ENCODE measurements at places on chromosomes 4 and X.

GRCh38 chr4:139416073-139416673 lies 37.7 kb upstream of the RAB33B start:
- peak; percentile 52 for DNase-seq

DNA sequence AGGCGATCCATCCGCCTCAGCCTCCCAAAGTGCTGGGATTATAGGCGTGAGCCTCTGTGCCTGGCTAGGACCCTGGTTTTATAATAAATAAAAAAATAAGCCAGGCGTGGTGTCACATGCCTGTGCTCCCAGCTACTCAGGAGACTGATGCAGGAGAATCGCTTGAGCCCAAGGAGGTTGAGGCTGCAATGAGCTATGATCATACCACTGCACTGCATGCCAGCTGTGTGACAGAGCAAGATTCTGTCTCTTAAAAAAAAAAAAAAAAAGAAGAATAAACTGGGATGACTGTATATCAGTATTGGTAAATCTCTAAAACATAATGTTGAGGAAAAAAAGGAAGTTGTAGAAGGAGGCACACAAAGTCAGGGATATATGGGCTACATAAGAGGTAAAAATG lies 45.7 kb upstream of the SLC34A2 start:
- no peak for DNase-seq

DNA sequence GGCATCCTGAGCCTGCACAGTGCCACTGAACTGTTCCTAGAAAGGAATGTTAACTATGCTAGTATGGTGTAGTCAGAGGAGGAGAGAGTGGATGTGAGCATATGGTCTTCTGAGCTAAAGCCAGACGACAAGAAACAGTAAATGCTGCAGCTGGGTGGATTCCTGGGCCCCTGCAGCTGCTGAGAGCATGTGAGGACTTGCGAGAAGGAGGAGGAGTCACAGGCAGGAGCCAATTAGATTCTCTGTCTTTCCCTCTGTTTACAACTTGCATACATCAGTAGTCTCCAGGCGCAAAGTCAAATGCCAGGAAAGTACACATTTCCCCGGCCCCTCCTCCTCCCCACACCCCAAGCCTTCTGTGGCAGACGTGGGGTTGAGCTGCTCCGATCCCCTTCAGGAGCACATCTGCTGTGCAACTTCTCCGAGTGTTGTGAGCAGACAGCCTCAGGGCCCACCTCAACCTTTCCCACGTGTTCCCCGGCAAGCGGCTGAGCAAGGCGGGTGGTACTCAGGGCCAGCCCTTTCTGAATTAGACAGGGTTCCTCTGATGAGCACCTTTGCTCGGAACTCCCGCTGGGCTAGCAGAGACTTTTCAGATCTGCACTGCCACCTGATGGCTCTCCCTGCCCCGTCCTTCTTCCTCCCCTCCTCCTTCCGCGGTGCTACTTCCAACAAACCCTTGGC lies 108.7 kb upstream of the ATP6AP2 start:
- DNase-seq, result no peak

GRCh38 chr4:77344784-77345183 lies 187.8 kb downstream of the CCNG2 start:
- no peak for DNase-seq

GRCh38 chrX:1596676-1597344 lies 5.4 kb downstream of the AKAP17A start:
- no peak for DNase-seq

GRCh38 chr4:128572778-128573241 lies 236.7 kb upstream of the JADE1 start:
- DNase-seq, result no peak

GRCh38 chr4:165779950-165780670 lies 92.9 kb upstream of the TLL1 start:
- no peak for DNase-seq

- DNase-seq, result no peak
These were observed 154.6 kb upstream of the RPS6KA3 start for GRCh38 chrX:20421275-20421674.

DNA sequence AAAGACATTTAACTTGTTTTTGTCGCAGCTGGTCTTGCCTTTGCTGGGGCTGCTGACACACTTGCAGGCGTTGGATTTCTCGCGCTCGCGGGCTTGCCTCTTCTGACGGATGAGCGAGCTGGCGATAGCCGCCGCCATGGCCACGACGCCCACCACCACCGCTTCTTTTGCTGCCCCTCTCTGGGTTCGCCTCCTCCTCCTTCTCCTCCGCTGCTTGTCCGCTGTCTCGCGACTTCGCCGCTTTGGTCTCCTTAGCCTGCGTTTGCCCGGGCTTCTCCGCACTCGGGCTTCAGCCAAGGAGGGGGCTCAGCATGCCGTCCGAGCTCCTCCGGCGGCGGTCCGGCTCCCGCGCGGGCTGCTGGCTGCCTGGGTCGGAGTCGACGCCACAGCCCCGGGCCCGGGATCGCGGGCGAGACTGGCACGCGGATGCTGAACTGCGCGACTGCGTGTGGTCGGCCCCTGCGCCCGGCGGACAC lies 613 bp downstream of the FGF13 start:
- DNase-seq, result no peak

- DNase-seq, result no peak
These were observed 33.1 kb downstream of the PDK3 start for GRCh38 chrX:24498181-24498580.

GRCh38 chr4:88257726-88258125 lies 26.6 kb downstream of the PPM1K start:
- no peak for DNase-seq

DNA sequence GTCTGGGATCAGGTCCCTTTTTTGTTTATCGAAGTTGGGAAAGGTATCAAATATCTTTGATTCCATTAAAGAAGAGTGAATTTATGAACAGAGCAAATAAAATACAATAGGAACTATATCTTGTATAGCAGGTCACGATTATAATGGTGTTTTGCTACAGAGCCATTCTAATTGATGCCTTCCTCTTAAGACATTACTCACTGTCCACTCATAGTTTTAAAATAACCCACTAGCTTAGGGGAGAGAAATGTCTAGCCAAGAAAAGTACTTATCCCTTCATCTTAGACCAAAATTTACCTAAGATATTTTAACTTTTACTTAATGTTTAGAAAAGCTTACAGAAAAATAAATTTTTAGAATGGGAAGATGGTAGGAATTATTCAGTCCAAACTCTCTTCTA lies 112.0 kb upstream of the PABPC4L start:
- no peak for DNase-seq

- DNase-seq, result no peak
These were observed 84.2 kb downstream of the CHIC1 start for GRCh38 chrX:73647212-73647611.

GRCh38 chrX:153726286-153727122 lies 1.8 kb downstream of the ABCD1 start:
- no peak for DNase-seq

DNA sequence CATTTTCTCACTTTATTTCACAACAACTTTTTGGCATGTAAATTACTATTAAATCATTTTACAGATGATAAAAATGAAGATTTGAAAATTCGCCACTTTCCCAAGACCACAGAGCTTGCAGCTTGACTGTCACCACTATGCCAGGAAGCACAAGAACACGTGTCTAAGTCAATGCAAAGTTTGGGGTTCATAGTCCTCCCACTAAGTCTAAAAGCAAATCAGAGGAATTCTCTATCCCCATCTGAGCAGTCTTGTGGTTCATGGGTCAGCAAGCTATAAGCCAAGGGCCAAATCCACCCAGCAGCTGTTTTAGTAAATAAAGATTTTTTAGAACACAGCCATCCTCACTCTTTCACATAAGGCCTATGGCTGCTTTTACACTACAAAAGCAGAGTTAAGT lies 833.3 kb upstream of the INTU start:
- DNase-seq, result no peak

- no peak for DNase-seq
These were observed 58.1 kb downstream of the MAML3 start for GRCh38 chr4:140095694-140096482.

- no peak for DNase-seq
These were observed 6.1 kb downstream of the GRIA2 start for GRCh38 chr4:157226601-157227000.

GRCh38 chrX:135295238-135295943 lies 13.9 kb upstream of the ETDC start:
- DNase-seq, result no peak

DNA sequence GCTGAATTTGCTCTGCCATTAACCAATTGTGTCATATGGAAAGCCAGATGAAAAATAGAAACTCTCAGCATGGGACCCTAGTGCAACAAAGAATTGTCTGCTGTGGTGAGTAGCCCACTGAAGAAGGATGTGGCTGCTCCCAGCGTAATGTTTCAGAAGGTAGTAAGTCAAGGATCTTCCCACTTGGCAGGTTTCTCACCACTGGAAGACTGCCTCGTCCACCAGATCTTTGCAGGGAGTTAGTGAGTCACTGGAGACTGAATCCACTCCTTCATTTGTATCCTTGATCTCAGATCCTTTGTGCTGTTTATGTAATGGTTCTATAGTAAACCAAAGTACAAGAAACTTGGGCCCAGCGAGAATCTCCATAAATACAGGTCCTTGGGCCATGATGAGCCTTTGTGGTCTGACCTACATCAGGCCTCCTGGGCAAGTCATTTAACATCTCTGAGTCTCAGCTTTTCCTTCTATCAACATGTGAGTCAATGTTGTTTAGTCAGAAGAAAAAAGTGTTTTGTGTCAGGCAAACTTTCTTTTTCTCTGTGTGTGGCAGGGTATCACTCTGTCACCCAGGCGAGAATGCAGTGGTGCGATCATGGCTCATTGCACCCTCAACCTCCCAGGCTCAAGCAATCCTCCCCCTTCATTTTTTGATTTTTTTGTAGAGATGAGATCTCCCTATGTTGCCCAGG lies 78.0 kb upstream of the CCDC160 start:
- no peak for DNase-seq

DNA sequence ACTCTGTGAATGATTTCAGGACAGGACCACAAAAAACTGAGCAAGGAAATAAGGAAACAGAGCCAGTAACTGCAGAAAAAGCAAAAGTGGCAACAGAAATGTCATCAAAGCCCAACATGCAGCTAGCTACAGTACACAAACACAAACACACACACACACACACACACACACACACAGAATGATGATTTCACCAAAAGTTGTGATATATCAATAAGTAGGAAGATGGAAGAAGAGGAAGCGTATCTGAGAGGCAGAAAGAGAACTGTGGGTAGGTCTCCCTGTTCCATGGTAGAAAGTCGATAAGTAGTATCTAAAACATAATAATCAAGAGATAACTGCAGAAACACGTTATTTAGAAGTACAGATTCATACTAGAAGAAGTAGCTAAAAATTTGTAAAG lies 148.3 kb downstream of the MGST2 start:
- DNase-seq, result no peak

- no peak for DNase-seq
These were observed 29.4 kb downstream of the ELF4 start for GRCh38 chrX:130080791-130081367.

GRCh38 chrX:143500751-143501150 lies 16.5 kb downstream of the SPANXN3 start:
- DNase-seq, result no peak

GRCh38 chr4:170386511-170386910 lies 296.8 kb upstream of the AADAT start:
- DNase-seq, result no peak

- no peak for DNase-seq
These were observed 983.1 kb downstream of the STIM2 start for GRCh38 chr4:27843776-27844175.

DNA sequence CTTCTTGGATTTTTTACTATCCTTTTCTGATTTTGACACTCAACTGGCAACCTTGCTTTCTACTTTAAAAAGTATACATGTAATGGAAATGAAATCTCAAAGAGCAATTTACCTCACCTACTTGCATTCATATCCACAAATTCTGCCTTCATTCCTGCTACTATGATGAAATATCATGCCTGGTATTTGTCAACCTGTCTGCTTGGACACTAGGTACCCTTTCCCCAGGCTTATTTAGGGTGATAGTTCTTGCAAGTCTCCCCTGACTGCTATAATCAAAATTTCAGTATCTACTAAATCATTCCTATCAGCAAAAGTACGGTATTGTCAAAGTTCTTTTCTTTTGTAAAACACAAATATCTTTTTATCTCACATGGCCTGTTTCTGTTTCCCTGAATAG lies 503.0 kb downstream of the GABRG1 start:
- DNase-seq, result no peak

DNA sequence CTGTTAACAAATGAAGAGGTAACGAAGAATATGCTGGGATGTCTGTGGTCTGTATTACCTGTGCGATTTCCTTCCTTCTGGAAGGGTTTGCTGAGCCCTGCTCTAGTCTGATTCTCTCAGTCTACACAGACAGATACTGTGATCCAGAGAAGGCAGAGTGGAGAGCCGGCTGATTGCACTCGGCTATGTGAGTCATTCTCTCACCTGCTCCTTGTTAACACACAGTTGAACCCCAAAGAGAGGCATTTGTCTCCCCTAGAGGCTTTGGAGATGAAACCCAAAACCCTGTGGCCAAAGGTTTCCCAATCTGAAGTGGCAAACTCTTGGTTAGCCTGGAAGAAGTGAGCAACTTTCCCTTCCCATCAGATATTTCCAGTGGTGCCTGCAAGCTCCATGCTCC lies 78.1 kb upstream of the GPC4 start:
- no peak for DNase-seq

- DNase-seq, result no peak
These were observed 92.8 kb upstream of the CCDC160 start for GRCh38 chrX:134144231-134144630.

GRCh38 chrX:109742722-109743121 lies 9.7 kb upstream of the ACSL4 start:
- DNase-seq, result no peak

GRCh38 chr4:15893962-15894361 lies 44.6 kb downstream of the FGFBP1 start:
- no peak for DNase-seq

GRCh38 chr4:84574069-84574720 lies 8.7 kb upstream of the CDS1 start:
- DNase-seq, result no peak

GRCh38 chr4:20421603-20421985 lies 169.9 kb downstream of the SLIT2 start:
- DNase-seq, result no peak

GRCh38 chrX:67536564-67536963 lies 7.3 kb upstream of the AR start:
- DNase-seq, result no peak

DNA sequence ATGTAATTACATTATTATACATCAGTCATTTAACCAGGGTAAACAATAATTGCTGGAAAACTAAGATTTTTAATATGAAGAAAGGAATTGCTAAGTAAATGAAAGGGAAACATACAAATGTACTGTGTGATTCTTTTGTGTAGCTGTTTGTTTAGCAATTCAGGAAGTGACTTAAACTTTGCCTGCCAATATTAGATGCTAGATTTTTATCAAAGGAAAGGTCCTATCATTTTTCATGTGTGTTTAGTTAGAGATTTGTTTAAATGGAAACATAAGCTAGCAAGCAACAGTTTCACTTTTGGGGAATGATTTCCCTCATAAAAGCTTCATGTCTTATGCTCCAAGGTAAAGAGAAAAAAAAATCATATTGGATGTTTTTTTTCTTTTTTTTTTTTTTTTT lies 95.1 kb upstream of the LIMCH1 start:
- DNase-seq, result no peak

GRCh38 chr4:98181809-98182208 lies 38.5 kb upstream of the STPG2 start:
- DNase-seq, result no peak
